ENCODE measurements at places on chromosomes 11 and 22.
A peak's percentile ranks its signal among the peaks of the same experiment; 100 is the strongest.

DNA sequence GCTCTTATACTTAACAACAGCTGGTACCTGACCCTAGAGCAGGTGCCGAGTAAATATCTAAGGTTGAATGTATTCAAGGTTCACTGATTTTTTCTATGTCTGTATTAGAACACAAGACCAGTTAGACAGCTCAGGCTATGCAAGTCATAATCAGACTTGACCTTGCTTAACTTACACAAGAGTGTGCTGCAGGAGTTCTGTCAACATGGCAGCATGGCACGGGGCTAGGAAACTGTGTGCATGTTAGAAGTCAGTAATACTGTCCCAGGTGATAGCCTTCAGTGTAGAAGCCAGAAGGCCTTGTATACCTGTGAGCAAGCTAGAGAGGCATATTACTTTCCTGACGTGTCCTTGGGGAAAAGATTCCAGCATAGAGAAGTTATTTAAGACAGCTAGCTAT is 253.1 kb downstream of the FAT3 start:
- no peak for DNase-seq

DNA sequence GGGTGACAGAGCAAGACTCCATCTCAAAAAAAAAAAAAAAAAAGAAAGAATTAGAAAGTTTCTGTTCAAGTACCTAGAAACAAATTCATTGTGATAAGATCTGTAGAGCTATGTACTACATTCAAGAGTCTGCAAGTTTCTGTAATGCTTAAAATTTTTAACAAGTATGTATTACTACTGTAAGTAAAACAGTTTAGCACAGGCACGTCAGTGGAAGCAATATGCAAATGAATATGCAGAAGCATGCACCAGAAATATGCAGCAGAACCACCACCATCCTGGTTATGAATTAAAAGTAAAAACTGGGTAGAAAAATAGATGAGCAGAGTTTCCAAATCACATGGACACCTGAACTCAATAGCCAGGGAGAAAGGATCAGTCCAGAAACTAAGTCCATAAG is 19.3 kb downstream of the SBF2 start:
- no peak for DNase-seq

GRCh38 chr11:130846606-130847005 is 69.7 kb downstream of the SNX19 start:
- no peak for DNase-seq

GRCh38 chr22:36885474-36885873 is 24.7 kb downstream of the NCF4 start:
- no peak for DNase-seq

DNA sequence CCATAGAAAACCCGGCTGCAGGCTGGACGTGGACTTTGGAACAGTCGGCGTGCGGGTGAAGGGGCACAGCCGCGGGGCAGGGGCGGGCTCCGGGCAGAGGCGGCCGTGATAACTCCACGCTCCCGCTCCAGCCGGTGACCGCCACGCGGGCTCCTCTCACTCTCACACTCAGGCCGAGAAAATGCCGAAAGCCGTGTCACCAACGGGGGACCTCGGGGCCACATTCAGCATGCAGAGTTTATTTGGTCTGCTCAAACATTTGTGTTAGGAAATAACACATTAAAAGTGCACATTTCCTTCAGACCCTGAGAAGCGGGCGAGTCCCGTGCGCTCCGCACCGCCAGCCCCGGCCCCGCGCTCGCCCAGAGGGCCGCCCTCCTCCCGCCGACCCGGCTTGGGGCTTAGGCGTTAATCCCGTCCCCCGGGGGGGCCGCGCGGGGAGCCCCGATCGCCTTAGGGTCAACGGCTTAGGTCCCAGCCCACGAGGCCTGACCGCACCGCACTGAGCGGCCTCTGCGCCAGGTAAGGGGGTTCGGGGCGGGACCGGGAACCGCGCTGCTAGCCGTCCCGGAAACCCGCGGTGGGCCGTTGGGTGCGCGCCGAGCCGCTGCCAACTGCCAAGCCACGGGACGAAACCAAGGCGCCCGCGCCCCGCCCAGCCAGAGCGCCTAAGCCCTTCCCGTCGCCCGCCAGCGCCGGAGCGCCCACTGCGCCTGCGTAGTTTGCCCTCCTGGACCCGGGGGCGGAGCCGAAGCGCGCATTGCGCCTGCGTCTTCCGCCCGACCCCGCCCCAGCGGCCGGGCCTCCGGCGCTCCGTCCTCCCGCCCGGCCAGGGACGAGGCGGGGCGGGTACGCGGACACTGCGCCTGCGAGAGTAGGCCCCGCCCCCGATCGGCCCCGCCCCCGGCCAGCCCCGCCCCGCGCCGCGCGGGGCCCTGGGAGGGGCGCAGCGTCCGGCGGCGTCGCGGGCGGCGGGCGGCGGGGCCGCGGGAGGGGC is at the start of gene ZBED4:
ZBED4 (plus strand) TSS at position 947 of the 997 bp plus-strand sequence. CDS start 29,819 bp downstream, outside the sequence.
- peak; percentile 99 for DNase-seq

DNA sequence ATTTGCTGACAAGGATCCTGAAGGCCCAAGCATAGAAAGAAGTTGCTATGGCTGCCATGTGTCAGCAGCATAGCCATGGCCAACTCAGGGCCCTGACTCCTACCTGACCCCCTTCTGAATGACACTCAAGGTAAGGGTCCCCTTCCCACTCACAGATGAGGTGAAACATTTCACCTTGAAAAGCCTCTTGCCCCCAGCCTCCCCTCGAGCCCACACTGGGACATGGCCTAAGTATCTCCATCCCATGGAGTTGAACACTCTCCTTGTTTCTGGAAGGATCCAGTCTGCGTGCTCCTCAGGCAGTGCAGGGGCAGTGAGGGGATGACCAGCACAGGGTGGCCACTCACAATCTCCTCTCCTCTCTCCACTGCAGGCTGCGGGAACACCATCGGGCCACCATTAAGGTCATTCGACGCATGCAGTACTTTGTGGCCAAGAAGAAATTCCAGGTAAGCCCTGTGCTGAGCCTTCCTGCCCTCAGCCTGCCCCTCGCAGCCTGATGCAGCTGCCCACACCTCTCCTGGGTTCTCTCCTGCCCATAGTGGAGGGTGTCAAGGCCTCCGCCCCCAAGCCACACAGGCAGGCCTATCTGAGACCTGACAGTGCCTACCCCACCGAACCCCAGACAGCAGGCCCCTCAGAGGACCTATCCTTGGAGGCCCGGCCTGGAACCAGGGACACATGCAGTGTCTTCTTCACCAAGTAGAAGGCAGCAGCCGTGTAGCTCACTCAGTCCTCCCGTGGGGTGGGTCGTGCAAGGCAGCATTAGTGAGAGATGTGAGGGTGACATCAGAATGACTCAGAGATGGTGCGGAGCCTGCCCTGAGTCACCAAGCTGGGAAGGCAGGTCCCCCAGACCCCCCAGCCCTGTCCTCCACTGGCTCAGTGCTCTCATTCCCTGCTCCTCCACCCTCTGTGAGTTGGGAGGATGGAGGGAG is 68.9 kb upstream of the KCNQ1OT1 start:
- no peak for DNase-seq

DNA sequence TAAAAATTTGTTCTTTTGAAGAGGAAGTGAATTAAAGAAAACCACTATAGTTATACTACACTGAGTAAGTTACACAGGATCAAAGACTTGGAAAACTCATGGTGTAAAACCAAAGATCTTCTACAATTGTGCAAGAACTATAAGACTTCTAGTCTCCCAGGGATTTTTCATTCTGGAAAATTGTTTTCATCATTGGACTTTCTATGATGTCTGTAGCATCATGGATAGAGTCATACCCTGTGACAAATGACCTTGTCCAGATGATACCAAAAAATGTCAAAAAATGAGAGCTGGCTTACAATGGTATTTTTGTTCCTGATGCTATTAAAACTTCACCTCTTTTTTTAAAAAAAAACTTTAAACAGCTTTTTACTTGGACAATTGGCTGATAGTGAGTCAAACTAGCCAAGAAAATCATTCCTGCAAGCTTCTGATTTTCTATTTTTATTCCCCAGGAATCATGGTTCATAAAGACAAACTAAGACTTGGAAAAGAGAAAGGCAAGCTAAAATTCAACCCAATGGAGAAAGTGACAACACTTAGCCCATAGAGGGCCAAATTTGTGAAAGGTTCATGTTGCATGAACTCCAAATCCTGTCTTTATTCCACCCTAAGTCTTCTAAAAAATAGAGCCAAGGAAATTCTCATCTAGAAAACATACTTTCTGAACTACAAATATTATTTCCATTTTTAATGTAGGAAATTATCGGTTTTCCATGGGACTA is 30.7 kb downstream of the ME3 start:
- no peak for DNase-seq

GRCh38 chr11:2776351-2777061 is 76.7 kb upstream of the KCNQ1OT1 start:
- no peak for DNase-seq

DNA sequence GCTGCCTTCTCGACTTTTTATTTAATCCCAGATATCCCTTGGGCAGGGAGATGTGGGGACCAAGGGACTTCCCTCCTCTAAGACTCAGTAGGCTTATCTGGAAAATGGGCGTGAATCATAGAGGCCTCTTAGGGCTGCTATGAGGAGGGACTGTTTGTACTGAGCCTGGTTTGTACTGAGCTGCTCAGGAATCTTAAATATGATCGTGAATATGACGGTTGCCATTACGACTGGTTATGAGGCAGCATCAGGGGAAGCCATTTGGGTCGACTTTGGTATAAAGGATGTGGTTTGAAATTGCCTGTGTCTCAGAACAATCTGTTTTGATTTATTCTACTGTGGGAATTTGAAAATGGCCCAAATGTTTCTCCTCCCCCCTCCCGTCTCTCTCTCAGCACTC is 20.6 kb downstream of the TSPAN18 start:
- DNase-seq, result no peak

GRCh38 chr11:16611401-16611921 is 127.0 kb upstream of the C11orf58 start:
- DNase-seq, result no peak

GRCh38 chr11:31689559-31689958 is 121.6 kb downstream of the PAX6 start:
- DNase-seq, result no peak

DNA sequence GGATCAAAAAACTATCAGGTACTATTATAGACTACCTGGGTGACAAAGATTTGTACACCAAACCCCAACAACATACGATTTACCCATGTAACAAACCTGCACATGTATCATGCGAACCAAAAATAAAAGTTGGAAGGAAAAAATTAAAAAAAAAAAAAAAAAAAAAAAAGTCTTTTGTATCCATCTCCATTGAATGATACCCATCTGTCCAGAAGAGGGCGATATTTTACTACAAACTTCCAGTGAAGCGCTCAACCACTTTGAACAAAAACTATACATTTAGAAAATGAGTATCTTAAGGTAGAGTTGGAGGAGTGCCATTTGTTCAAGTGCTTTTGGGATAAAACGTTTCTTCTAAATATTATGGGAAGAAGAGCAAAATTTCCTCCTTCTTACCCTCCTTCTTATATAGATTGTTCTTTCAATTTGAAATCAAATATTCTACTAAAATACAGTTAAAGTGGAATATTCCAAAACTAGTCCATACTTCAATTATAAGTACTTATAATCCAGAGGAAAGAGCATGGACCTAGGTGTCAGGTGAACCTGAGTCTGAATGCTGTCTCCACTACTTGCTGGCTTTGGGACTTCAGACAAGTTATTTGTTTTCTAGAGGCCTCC is 23.3 kb downstream of the ARL14EP start:
- DNase-seq, result no peak

GRCh38 chr22:20553947-20554741 is 46.7 kb downstream of the MED15 start:
- no peak for DNase-seq

- no peak for DNase-seq
These were observed 959 bp downstream of the JOSD1 start for GRCh38 chr22:38699784-38700183.

DNA sequence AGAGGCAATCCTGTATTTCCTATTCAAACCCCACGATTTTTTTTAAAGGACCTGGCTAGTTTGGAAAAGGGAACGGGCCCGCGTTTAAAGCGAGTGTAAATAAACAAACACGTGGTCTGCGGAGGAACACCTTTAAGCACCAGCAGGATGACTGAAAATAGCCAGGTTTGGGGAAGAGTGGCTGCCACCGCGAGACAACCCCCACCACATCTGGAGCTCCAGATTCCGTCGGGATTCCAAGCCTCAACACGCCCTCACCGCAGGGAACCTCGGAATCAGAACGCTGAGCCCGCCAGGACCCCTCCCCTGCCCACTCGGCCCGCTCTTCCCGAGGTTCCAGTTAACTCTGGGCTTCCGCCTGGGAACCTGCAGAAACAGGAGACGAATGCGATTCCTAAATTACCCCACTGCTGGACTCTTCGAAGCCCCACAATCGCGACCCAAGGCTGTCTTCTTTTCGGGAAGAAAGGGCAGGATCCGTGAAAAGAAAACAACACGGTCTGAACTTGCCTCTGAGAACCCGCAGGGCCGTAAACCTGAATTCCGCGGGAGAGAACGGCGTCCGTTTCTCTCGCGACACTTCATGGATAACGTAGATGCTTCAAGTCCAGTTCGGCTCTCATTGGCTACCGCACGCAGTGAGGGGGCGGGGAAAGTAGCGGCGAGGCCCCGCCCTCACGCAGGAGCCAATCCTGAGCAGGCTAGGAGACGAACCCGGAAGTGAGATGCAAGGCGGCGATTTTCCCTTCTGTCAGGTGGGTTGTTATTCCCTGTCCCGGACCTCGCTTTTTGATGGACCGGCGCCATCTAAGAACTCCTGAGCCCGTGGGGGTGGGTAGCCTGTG is at the start of the genes ANKRD49 and MRE11:
ANKRD49 (plus strand) TSS at position 704 of the 845 bp plus-strand sequence. CDS start 2,710 bp downstream, outside the sequence.
MRE11 (minus strand) TSS at position 564 of the 845 bp plus-strand sequence. CDS start 1,043 bp downstream, outside the sequence.
- DNase-seq, result peak; percentile 90

- DNase-seq, result no peak
These were observed 2.6 kb upstream of the UCP3 start for GRCh38 chr11:74011360-74012073.

DNA sequence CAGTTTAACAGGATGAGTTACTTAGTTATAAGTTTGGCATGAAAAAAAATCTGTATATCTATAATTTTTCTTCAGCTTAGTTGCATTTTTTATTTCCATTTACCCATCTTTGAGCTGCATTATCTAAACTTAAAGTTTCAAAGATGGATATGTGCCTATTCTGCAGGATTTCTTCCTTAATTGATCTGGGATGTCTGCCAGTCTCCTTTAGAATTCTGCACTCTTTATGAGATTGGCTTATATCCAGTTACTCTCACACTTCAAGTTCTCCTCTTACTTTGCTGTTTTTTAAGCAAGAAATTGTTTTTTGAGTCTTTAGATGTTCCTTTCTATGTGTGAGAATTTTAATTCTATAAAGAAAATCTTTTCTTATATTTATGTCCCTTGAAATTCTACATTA is 5.1 kb upstream of the PDGFD start:
- DNase-seq, result no peak

DNA sequence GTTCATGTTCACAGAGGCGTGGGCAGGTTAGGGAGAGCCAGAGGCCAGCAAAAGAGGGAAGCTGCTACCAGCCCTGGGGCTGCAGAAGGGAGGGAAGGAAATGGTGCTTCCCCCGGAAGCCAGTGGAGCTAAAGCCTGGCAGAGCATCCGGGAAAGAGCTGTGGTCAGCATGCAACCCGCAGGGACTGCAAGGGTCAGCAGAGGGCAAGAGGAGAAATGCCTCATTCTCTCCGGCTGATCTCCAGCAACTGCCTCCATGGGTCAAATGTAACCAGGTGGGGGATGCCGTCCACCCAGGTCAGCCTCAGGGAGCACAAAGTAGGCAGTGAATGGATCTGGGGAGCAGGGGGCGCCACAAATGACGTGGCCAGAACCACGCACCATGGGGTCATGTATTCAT is 36.9 kb upstream of the PRR5 start:
- no peak for DNase-seq

- DNase-seq, result no peak
These were observed 30.4 kb downstream of the PAAF1 start for GRCh38 chr11:73907191-73907590.
